Regular cardiac myocyte (primary cell): ENCODE measurements at places on chromosomes 2 and 18. TPM values are rescaled to one million over a fixed set of nuclear protein-coding genes. Genes with fewer than 3 reads are reported as not detected.

The ACTR1B gene
- 66.1 and 66.5 TPM in 2 replicates for total RNA-seq

The ARHGAP15 gene
- total RNA-seq: not detected in 2 replicates

The UGT1A10 gene
- not detected in 2 replicates for total RNA-seq

The CABYR gene
- 2.3 and 5.9 TPM in 2 replicates for total RNA-seq
